Vagina (tissue), 2 donors: ENCODE measurements at places on chromosomes 3 and 15. TPM values are rescaled to one million over a fixed set of nuclear protein-coding genes. Genes with fewer than 3 reads are reported as not detected.

PAK6 gene
- 19.9 TPM for total RNA-seq

ADGRG7 gene
- not detected for total RNA-seq

GOLGA6A gene
- 0.25 TPM for total RNA-seq

SCN11A gene
- total RNA-seq: not detected

GOLGA8H gene
- not detected for total RNA-seq

PLIN1 gene
- 53.3 TPM for total RNA-seq

DNA sequence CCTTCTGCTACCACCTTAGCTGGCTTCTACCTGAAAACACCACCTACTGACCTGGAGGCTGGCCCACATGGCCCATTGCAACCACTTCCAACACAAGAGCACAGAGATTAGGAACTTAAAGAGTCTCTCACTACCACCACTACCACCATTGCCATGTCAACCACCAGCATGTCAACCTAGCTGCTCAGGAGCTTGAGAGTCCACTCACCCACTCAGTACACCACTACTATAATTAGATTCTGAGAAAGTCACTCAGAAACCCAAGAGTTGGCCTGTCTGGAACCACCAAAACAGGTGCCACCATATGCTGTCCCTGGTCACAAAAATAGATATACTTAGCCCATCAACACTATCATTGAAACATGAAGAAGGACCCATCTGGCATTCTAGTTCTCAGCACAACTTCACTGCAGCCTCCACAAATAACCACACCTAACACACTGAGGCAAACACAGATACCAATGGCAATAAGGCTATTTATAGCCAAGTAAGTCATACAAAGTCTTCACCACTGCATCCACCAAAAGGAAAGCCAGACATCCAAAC lies 806.7 kb upstream of the EPHA6 start:
- H3K36me3 ChIP-seq: no peaks in the 10 kb centered on the region
- no peak overlapping the region for H3K27ac ChIP-seq
- no peaks in the 10 kb centered on the region for H3K27me3 ChIP-seq
- no peak overlapping the region for H3K4me3 ChIP-seq

DNA sequence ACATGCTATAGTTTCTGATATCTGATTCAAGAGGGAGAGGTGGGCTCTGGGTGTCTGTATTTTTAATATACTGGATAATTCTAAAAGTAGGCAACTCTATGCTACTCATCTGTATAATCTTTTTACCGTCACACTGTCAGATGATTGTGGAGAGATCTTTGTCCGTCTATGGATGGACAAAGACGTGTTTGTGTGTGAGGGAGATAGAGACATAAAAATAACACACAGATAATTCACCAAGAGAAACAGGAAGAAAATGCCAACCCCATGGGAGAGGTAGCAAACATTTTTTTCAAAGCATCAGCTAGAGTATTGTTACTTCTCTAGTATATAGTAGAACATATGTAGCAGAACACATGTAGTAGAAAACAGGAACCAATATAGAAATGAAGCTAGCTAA lies 346.1 kb downstream of the AGBL1 start:
- no peak overlapping the region for H3K27ac ChIP-seq
- H3K4me3 ChIP-seq: no peak overlapping the region
- H3K4me1 ChIP-seq: no peaks in the 10 kb centered on the region
- H3K27me3 ChIP-seq: no peaks in the 10 kb centered on the region

GRCh38 chr3:72887343-72887704 lies 522 bp upstream of the GXYLT2 start:
- H3K36me3 ChIP-seq: no peaks in the 10 kb centered on the region
- no peaks in the 10 kb centered on the region for H3K27me3 ChIP-seq
- H3K4me1 ChIP-seq: peaks cover 40% of the 10 kb centered on the region

DNA sequence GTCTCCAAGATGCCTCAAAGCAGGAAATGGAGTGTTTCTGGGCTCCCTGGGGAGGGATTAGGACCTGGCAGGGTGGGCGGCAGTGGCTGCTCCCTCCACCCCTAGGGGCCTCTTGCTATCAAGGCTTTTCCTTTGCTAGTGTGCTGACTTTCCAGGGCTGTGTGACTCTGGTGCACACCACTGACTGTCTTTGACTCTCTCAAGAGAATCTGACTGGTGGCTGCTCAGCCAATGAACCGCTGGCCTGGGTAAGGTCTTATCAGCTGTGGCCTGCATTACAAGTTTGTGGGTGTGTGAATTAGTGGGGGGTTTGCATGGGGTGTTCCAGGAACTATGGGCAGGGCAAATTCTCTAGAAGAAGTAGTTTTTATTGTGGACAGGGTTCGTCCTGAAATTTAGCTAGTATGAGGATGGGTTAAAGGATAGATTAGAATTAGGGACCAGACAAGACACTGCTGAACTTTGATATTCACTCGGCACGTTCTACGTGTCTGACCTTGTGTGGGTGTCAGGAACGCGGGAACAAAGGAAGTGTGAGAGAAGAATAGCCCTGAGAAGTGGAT lies 29.5 kb downstream of the SIAH2 start:
- H3K36me3 ChIP-seq: no peaks in the 10 kb centered on the region
- no peak overlapping the region for H3K27ac ChIP-seq
- no peak overlapping the region for H3K4me3 ChIP-seq
- no peaks in the 10 kb centered on the region for H3K27me3 ChIP-seq
- peaks cover 45% of the 10 kb centered on the region for H3K4me1 ChIP-seq

- peaks cover 32% of the 10 kb centered on the region for H3K36me3 ChIP-seq
- H3K27ac ChIP-seq: peak overlapping the region; percentile 4
- no peak for DNase-seq
- peaks cover 34% of the 10 kb centered on the region for H3K4me1 ChIP-seq
Measured at GRCh38 chr3:141439589-141439988, 47.2 kb upstream of the RASA2 start.

DNA sequence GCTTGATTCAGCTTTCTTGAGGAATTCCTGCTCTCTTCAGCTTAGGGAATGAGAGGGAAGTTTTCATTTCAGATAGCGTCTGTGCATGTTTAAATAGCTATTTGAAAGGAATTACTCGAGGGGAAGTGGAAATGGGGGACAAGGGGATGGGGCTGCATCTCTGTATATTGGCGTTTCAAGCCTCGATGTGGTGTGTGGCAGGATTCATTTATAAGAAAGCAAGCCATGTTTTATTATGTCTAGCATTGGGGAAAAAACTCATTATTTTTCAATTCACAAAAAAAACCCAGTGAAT lies 1.0 kb downstream of the ATP2C1 start:
- DNase-seq: no peak
- no peaks in the 10 kb centered on the region for H3K27me3 ChIP-seq
- H3K27ac ChIP-seq: peak overlapping the region; percentile 95
- peaks cover 32% of the 10 kb centered on the region for H3K4me1 ChIP-seq

GRCh38 chr15:64636556-64636955 lies 138.8 kb downstream of the RBPMS2 start:
- no peaks in the 10 kb centered on the region for H3K36me3 ChIP-seq
- H3K27ac ChIP-seq: no peak overlapping the region
- DNase-seq: no peak
- H3K4me3 ChIP-seq: no peak overlapping the region
- no peaks in the 10 kb centered on the region for H3K27me3 ChIP-seq

GRCh38 chr3:13717222-13717895 lies 162.5 kb downstream of the WNT7A start:
- H3K27ac ChIP-seq: no peak overlapping the region
- H3K4me1 ChIP-seq: no peaks in the 10 kb centered on the region
- H3K36me3 ChIP-seq: no peaks in the 10 kb centered on the region
- no peaks in the 10 kb centered on the region for H3K27me3 ChIP-seq

DNA sequence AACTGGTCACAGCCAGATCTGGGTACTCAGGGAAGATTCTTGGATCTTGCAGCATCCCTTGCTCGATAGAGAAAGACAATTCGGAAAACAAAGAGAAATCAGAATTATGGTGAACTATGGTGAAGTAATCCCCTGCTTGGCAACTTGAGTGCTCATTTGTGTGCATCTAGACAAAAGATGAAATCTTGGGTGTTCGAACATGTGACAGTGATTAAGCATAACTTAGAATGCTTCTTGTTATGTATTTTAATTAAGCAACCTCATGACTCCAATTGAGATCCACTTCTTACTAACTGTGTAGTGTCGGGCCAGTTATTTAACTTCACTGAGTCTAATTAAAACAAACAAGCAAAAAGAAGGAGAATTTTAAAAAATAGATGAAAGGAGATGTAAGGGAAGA lies 56.5 kb downstream of the ZNF385D start:
- no peaks in the 10 kb centered on the region for H3K4me1 ChIP-seq
- no peak overlapping the region for H3K4me3 ChIP-seq
- no peaks in the 10 kb centered on the region for H3K36me3 ChIP-seq
- H3K27ac ChIP-seq: no peak overlapping the region
- H3K27me3 ChIP-seq: no peaks in the 10 kb centered on the region

- H3K4me3 ChIP-seq: no peak overlapping the region
- peaks cover 44% of the 10 kb centered on the region for H3K4me1 ChIP-seq
- no peaks in the 10 kb centered on the region for H3K27me3 ChIP-seq
- DNase-seq: no peak
- no peaks in the 10 kb centered on the region for H3K36me3 ChIP-seq
Measured at GRCh38 chr15:85770096-85771041, 24.4 kb downstream of the KLHL25 start.

DNA sequence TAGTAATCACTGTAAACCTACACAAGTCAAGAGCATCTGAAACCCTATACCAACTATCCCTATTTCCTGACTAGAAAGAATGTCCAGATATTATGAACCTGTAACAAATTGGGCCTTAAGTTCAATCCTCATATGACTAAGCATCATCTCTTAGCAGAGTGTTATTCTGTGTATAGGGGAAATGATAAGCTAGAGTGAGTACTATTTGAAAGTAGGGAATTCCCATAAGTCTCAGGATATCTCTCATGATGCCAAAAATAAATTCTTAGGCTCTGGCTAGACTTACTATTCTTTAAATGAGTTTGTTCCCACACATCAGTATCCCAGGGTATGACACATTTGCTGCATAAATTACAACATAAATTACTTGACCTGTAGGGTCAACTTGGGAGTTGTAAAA lies 15.3 kb downstream of the MRPL47 start:
- no peak for DNase-seq
- H3K27ac ChIP-seq: no peak overlapping the region
- H3K4me1 ChIP-seq: no peaks in the 10 kb centered on the region
- H3K36me3 ChIP-seq: peaks cover 75% of the 10 kb centered on the region
- no peak overlapping the region for H3K4me3 ChIP-seq
- no peaks in the 10 kb centered on the region for H3K27me3 ChIP-seq

- no peak overlapping the region for H3K4me3 ChIP-seq
- DNase-seq: no peak
- no peaks in the 10 kb centered on the region for H3K36me3 ChIP-seq
- no peak overlapping the region for H3K27ac ChIP-seq
Measured at GRCh38 chr15:67720556-67721175, 104.6 kb upstream of the SKOR1 start.

DNA sequence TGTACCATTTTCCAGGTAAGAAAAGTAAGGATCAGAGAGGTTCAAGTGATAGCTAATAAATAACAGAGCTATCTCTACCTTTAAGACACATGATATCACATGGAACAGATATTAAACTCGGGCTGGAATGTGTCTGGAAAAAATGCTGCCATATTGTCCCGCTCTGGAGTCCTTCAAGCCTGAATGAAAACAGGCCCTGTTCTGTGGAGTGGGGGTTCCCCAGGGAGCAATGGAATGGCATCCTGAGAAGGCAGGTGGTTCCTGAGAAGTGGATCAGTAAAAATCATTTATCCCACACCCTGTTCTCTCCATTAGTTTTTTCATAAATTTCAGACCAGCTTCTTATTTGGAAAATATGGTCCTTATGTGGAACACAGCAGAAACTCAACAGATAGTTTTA lies 57.3 kb upstream of the PRTG start:
- H3K27me3 ChIP-seq: no peaks in the 10 kb centered on the region
- H3K4me3 ChIP-seq: no peak overlapping the region
- DNase-seq: no peak
- H3K36me3 ChIP-seq: no peaks in the 10 kb centered on the region
- no peak overlapping the region for H3K27ac ChIP-seq
- H3K4me1 ChIP-seq: no peaks in the 10 kb centered on the region

DNA sequence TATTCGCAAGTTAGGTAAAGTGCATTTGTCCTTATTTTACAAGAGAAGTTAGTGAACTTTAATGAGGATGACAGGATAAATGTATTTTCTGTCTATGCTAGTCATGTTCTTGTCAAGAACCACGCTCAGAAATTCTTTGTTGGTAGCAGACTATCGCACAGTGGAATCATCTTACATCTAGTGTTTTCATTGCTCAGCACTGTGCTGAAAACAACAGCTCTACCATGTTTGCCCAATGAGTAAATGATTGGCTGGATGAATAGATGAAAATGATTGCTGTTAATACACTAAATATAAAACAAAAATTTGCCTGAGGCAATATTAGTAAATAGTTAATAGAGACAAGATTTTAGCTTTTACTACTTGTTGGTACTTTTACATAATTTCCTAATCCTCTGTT lies 265.3 kb upstream of the GOLIM4 start:
- H3K27ac ChIP-seq: no peak overlapping the region
- no peak for DNase-seq
- H3K36me3 ChIP-seq: no peaks in the 10 kb centered on the region
- H3K27me3 ChIP-seq: no peaks in the 10 kb centered on the region

GRCh38 chr3:46429671-46430070 lies 22.6 kb downstream of the CCRL2 start:
- no peaks in the 10 kb centered on the region for H3K36me3 ChIP-seq
- H3K27me3 ChIP-seq: no peaks in the 10 kb centered on the region
- no peak for DNase-seq
- H3K4me1 ChIP-seq: no peaks in the 10 kb centered on the region
- no peak overlapping the region for H3K27ac ChIP-seq
- H3K4me3 ChIP-seq: no peak overlapping the region

GRCh38 chr15:76973362-76973743 lies 21.6 kb upstream of the PSTPIP1 start:
- no peaks in the 10 kb centered on the region for H3K36me3 ChIP-seq
- H3K4me1 ChIP-seq: peaks cover 7% of the 10 kb centered on the region
- DNase-seq: no peak
- no peak overlapping the region for H3K27ac ChIP-seq
- no peak overlapping the region for H3K4me3 ChIP-seq

DNA sequence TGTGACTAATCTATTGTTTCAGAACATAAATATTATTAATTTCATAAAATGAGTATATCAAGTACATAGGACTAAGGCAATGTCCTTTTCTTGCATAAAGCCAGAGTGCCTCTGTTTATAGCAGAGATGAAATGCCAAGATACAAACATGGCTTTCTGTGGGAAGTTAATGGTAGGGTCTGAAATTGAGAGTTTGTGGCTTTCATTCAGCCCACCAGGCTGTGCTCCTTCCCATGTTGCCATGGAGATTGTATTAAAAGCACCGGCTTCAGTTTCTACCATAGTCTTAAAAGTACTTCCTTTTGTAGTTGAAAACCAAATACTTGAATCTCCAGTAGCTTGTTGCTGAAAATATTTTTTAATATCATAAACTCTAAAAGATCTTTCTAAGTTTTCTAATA lies 114.0 kb downstream of the LRRC28 start:
- H3K36me3 ChIP-seq: no peaks in the 10 kb centered on the region
- H3K27ac ChIP-seq: no peak overlapping the region
- H3K4me3 ChIP-seq: no peak overlapping the region
- no peaks in the 10 kb centered on the region for H3K4me1 ChIP-seq
- no peaks in the 10 kb centered on the region for H3K27me3 ChIP-seq
- DNase-seq: no peak

GRCh38 chr15:48421362-48421761 lies 90.1 kb downstream of the DUT start:
- H3K27ac ChIP-seq: peak overlapping the region; percentile 36
- H3K27me3 ChIP-seq: no peaks in the 10 kb centered on the region
- no peak for DNase-seq
- H3K4me3 ChIP-seq: no peak overlapping the region

GRCh38 chr15:70094690-70095311 lies 2.9 kb downstream of the TLE3 start:
- peak overlapping the region; percentile 93 for H3K4me3 ChIP-seq
- H3K36me3 ChIP-seq: peaks cover 9% of the 10 kb centered on the region
- H3K27ac ChIP-seq: peak overlapping the region; percentile 97
- DNase-seq: no peak

GRCh38 chr15:70875001-70875782 lies 17.0 kb downstream of the THAP10 start:
- no peak overlapping the region for H3K27ac ChIP-seq
- DNase-seq: no peak
- H3K27me3 ChIP-seq: no peaks in the 10 kb centered on the region
